ENCODE measurements at places on chromosomes 11 and 22.

DNA sequence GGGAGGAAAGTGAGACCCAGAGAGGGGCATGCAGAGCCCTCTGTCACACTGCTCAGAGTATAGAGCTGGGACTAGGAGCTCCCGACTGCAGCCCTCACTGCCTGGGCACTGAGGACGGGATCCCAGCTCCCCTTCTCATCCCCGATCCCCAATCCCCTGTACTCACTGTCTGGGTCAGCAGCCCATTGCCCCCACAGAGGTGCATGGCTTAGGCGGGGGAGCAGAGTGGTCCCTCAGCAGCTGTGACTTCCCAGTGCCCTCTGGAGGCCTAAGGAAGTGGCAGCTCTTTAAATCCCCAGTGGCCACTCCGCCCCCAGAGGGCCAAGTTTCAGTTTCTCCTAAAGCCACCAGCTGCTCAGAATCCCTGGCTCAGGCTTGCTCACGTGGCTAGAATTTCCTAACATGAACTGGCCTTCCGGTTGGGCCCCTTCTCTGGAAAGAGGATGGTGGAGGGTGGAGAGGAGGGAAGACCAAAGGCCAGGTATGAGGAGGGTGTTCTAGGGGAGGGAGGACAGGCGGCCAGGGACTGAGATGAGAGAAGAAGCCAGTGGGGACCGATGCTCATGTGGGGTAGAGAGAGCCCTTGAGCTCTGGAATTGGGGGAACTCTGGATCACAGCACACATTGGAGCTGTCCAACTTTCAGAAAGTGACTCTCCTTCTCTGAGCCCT lies at the start of gene BATF2:
TSS of gene BATF2 (minus strand) at position 262 of the 671 bp plus-strand sequence. CDS start at position 205, 57 bp downstream.
- DNase-seq: no peak

GRCh38 chr22:20238536-20238900 lies 29.6 kb downstream of the RTN4R start:
- DNase-seq: no peak

DNA sequence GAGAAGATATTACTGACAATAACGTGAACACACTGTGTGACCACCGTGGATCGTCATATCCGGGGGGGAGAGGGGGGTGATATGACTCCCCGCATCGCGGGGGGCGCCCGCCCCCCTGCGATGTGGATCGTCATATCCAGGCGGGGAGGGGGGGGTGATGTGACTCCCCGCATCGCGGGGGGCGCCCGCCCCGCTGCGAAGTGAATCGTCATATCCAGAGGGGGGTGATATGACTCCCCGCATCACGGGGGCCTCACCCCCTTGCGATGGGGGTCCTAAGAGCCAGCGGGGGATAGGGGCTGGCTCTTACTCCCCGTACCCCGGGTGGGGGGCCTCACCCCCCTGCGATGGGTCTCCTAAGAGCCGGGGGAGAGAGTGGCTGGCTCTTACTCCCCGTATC lies 19.9 kb downstream of the UNC93B1 start:
- no peak for DNase-seq

GRCh38 chr11:61129639-61130523 lies 27.6 kb downstream of the CD5 start:
- peak; percentile 80 for DNase-seq

- no peak for DNase-seq
These were observed 11.1 kb upstream of the FXYD6 start for GRCh38 chr11:117887431-117888138.

GRCh38 chr11:83819931-83820549 lies 533.9 kb upstream of the CCDC90B start:
- no peak for DNase-seq

- DNase-seq: no peak
These were observed 105.4 kb upstream of the PITPNB start for GRCh38 chr22:28024422-28024888.

DNA sequence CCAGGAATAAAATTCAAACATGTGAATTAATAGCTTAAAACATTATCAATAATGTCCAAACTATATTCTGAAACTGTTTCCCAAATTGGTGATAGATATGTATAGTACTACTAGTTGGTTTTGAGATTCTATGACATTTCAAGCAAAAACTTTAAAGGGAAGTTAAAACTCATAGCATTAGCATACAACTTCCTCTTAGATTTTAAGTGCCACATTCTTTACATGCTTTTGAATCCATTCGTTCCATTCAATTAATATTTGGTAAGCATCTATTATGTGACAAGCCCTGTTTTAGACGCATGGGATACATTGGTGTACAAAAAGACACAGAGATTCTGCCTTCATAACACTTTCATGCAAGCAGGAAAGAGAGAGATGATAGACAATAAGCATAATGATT lies 8.9 kb downstream of the PATL1 start:
- no peak for DNase-seq

GRCh38 chr11:121615501-121615900 lies 162.7 kb upstream of the SORL1-AS1 start:
- no peak for DNase-seq

- DNase-seq: no peak
These were observed 544.9 kb downstream of the TBC1D22A start for GRCh38 chr22:47307326-47307725.

DNA sequence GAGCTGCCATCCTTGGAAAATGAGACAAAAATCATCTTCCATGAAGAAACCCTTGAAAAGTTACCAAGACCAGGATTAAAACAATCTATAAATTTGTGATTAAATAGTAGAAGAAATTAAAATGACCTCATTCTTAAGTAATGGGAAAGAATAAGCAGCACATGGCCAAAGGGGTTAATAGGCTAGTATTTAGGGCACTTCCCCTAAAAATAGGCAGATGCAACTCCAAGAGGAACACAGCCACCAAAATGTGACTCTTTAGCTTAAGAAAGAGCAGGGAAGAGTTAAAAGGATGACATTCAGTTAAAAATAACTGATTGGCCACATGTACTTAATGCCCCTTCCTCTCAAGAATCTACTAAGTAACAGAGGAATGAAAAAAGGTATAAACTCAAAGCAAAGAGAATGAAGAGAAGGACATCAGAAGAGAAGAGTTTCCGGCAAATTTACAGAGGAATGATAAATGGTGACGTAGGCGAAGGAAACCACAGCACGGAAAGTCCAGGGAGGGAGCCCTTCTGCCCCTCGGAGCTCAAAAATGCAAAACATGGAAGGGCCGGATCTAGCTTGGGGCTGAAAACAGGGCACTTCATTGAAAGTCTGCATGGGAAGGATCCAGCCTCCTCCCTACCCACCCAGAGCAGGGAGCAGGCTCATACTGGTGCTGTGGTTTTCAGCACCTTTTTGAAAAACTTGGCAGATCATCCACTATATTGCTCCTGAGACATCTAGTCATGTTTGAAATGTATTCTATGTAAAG lies 17.8 kb downstream of the SCUBE2 start:
- DNase-seq: no peak

DNA sequence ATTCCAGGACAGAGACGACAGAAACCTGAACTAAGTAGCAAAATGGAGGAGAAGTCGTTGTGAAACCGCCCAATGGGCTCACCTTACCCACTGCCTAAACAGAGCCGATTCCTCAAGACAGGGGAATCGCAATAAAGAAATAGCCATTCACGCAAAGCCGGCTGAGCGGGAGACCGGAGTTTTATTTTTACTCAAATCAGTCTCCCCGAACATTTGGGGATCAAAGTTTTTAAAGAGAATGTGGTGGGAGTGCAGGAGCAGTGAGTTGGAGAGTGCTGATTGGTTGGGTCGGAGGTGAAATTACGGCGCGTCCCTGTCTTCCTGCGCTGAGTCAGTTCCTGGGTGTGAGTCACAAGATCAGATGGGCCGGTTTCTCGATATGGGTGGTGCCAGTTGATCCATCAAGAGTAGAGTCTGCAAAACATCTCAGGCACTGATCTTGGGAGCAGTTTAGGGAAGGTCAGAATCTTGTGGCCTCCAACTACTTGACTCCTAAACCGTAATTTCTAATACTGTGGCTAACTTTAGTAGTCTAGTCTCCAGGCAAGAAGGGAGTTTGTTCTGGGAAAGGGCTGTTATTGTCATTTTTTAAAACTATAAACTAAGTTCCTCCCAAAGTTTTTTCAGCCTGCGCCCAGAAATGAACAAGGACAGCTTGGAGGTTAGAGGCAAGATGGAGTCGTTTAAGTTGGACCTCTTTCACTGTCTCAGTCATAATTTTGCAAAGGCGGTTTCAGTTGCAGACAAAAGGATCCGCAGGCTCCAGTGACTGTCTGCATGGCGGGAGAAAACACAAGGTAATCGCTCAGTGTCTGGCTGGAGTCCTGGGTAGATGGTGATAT lies 34.1 kb downstream of the OR4D9 start:
- no peak for DNase-seq

GRCh38 chr22:35879351-35879750 lies 149.3 kb downstream of the RBFOX2 start:
- DNase-seq: no peak

GRCh38 chr11:6468712-6469495 lies 4.8 kb downstream of the TRIM3 start:
- DNase-seq: no peak

- DNase-seq: no peak
These were observed 15.1 kb downstream of the POU2AF1 start for GRCh38 chr11:111363985-111364384.

- no peak for DNase-seq
These were observed 1.2 kb downstream of the YDJC start for GRCh38 chr22:21628386-21629254.

DNA sequence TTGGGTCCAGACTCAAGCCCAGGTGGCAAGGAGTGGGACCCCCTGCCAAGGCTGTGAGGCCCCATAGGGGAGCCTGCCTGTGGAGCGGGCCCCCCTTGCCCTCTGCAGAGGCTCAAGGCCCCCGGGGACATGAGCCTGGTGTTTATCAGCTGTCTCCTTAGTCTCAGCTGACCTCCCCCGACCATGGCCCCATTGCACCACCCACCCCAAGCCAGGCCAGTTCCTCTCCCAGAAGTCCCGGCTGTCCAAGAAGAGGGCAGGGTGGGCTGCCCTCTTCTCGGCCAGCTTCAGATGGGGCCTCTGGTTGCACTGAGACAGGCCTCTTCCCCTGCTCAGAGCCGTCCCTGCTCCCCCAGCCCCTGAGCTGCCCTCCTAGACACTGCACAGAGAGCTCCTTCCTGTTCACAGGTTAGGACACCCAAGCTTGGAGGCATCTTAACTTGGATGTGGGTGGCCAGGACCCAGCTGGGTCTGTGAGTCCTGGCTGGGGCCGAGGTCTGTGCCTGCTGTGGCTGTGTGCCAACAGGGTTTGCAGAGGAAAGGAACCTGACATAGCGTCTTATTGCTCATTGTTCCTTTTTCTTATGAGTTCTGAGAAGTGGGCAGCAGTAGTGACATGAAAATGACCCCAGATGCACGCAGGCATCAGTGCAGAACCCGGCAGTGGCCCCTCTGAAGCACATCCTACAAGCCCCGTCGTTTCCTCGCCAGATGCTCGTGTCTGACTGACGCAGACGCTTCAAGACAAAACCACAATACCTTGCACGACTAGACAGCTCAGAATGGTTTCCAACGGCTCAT lies 5.4 kb downstream of the TRABD start:
- peak; percentile 48 for DNase-seq

GRCh38 chr11:116963813-116964212 lies 126.4 kb upstream of the APOA1 start:
- no peak for DNase-seq

- DNase-seq: no peak
These were observed 25.0 kb downstream of the OR5A2 start for GRCh38 chr11:59401262-59401552.

DNA sequence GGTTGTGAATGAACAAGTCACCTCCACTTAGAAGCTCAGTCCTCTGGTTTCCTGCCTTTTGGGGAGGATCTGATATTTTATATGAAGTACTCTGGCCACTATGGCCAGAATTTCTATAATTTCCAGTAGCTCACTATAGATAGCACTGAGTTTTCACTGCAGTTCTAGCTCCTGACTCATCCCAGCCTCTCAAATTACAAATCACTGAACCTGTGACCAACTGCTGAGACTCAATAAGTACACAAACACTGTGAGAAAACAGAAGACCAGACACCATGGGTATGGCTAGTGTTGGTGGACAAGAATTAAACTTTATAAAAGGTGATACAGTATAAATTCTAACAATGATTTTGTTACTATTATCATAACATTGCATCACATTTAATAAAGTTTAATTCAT lies 47.1 kb upstream of the UCP3 start:
- no peak for DNase-seq

DNA sequence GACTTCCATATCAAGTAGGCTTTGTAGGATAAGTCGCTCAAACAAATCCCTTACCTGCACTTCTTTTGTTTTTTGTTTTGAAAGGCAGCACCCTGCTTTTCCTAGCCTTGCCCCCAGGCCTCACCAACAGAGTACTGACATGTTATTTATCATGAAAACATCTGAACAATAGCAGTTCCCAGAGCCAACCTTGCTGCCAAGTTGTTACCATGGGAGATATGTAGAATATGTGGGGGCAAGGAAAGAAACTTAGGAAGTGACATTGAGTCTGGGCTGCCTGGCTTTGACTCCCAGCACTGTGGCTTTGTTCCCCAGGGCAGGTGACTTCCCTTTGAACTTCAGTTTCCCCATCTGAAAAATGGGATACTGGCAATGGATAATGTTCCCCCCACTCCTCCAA lies 53.4 kb upstream of the CRYBB3 start:
- no peak for DNase-seq

DNA sequence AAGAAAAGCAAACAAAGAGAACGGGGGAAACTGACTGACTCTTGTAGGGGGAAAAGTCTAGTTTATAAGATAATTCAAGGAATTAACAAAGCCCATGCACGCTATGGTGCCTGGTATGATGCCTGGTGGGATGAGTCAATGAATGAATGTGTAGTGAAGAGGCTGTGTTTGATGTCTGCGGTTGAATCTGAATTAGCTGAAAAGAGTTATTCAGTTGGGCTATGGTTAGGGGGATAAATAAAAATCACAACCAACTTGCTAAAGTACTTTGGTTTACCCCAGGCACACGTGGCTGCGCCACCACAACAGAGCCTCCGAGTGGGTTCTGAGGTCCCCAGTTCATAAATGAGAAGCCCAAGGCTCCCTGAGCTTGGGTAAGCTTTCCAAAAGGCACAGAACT lies 369.3 kb upstream of the SYN3 start:
- DNase-seq: no peak

DNA sequence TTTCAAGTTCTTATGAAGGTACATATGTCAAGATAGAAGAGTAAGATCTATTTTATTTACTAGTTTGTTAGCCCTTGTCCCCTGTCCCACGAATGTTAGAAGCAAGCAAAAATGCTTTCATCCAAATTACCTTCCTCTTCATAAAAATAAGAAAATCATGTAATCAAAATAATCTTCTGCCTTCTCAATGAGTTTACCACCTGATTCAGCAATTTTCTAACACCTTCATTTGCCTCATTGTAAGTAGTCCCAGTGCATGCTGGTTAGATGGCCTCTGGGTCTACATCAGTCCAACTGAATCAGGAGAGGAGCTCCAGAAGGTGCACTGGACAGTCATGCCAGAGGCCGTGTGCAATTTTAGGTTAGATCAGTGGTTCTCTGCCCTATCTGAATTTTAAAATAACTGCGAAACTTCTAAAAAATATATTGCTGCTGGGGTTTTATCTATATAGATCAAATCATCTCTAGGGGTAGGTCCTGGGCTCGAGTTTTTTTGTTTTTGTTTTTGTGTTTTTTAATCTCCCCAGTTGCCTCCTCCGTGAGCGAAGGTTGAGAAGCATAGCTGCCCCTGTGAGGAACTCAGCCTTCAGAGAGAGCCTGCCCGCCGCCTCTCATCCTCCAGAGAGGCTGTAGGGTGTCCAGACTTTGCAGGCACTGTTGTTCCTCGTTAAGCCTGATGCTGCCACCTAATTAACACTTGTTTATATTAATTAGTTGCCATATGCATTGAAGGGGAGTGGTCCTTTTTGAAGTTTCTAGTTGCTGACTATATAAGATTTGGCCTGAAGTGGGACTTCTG lies 32.2 kb downstream of the C22orf31 start:
- DNase-seq: no peak

All from stimulated activated CD8-positive, alpha-beta memory T cell treated with anti-CD3 and anti-CD28 coated beads, Interleukin-15, amount 100 ng/mL, for 1 hour (primary cell).